Activated T-cell treated with anti-CD3 and anti-CD28 coated beads, Interleukin-2, amount 50 U/mL, for 72 hours (primary cell): ENCODE measurements at places on chromosomes 6 and 20.

DNA sequence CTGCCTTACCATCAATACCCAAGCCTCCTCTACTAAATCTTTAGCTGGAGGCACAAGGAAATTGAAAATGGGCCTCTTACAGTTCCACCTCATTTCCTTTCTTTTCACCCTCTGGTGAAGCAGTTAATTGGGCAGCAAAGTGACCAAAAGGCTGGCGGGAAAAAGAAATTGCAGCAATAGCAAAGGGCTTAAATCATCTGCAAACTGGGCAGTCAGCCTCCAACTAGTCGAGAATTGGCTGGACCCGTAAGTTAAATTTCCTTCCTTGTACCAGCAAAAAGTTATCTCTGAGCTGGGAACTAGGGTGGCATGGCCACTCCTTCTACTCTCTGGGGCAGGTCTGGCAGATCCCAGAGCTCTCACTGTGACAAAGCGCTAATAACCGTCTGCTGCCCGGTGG, 33.5 kb downstream of the GHRH start:
- H3K4me3 ChIP-seq = no peak overlapping the region
- no peaks in the 10 kb centered on the region for H3K4me1 ChIP-seq
- no peaks in the 10 kb centered on the region for H3K27me3 ChIP-seq
- no peak for DNase-seq
- peaks cover 12% of the 10 kb centered on the region for H3K36me3 ChIP-seq
- H3K27ac ChIP-seq = no peak overlapping the region

- H3K27ac ChIP-seq = no peak overlapping the region
- peak overlapping the region; percentile 22 for H3K4me3 ChIP-seq
- H3K4me1 ChIP-seq = peaks cover 20% of the 10 kb centered on the region
Observed at GRCh38 chr6:4155848-4156466, 20.6 kb upstream of the ECI2 start.

DNA sequence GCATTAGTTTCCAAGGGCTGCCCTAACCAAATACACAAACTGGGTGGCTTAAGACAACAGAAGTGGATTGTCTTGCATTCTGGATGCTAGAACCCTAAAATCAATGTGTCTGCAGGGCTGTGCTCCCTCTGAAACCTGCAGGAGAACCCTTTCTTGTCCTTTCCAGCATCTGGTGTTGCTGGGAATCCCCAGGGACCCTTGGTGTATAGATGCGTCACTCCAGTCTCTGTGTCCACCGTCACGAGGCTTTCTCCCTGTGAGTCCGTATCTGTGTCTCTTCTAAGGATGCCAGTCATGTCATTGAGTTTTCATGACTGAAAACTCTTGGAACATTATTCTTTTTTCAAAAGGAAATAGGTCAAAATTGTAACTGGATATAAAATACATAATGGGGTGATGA, 142.9 kb downstream of the RNASET2 start:
- no peak for DNase-seq
- no peak overlapping the region for H3K4me3 ChIP-seq
- H3K4me1 ChIP-seq = no peaks in the 10 kb centered on the region
- H3K27me3 ChIP-seq = no peaks in the 10 kb centered on the region

DNA sequence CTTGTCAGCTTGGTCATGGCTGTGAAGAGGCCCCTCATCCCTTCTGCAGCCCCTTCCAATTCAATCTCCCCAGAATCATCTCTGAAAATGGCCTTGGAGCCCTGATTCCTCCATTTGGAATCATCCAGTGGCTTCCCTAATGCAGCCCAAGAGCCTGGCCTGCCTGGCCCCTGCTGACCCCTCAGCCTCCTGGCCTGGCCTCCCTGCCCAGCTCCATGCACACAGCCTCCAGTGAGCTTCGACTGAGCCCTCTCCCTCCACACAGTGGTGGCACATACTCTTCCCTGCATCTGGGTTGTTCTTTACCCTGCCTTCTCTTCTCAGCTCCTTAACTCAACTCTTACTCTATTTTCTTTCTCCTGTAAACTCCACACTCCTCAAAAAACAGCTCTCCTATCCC, 120.9 kb downstream of the ANKRD60 start:
- no peak overlapping the region for H3K27ac ChIP-seq
- peaks cover 8% of the 10 kb centered on the region for H3K4me1 ChIP-seq
- no peak overlapping the region for H3K4me3 ChIP-seq
- no peaks in the 10 kb centered on the region for H3K36me3 ChIP-seq
- peaks cover 42% of the 10 kb centered on the region for H3K27me3 ChIP-seq
- no peak for DNase-seq

DNA sequence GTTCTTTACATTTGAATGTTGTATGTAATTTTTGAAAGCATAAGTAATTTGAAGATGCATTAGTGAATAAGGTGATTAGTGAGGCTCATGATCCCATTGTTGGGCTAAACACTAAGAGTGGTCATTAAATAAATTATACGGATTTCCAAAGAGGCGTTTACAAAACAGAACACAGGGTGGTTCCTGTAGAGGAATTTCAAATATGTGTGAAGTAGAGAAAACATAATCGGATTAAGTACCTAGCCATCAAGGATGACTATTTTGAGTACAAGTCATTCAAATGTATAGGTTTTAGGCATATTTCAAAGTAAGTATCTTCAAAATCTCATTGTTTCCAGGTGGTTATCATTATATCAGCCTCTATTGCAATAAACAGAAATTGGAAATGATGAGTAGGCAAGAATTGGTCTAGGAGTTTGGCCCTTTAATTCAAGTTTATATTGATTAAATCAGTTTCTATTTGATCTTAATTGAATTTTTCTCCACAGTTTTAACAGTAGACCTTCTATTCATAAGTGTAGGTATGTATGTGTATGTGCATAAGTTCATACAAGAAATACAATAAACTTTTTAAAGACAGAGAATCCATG, 94.8 kb downstream of the MYLK4 start:
- no peak overlapping the region for H3K27ac ChIP-seq
- H3K36me3 ChIP-seq = peaks cover 7% of the 10 kb centered on the region
- H3K4me3 ChIP-seq = no peak overlapping the region
- H3K27me3 ChIP-seq = peaks cover 28% of the 10 kb centered on the region
- H3K4me1 ChIP-seq = no peaks in the 10 kb centered on the region

GRCh38 chr20:2515203-2515602, 6.5 kb upstream of the ZNF343 start:
- DNase-seq = no peak
- H3K4me1 ChIP-seq = peaks cover 7% of the 10 kb centered on the region
- no peaks in the 10 kb centered on the region for H3K36me3 ChIP-seq

GRCh38 chr6:57257911-57258541, 35.9 kb upstream of the RAB23 start:
- H3K27me3 ChIP-seq = peaks cover 29% of the 10 kb centered on the region
- H3K27ac ChIP-seq = no peak overlapping the region
- no peak overlapping the region for H3K4me3 ChIP-seq
- no peak for DNase-seq
